ENCODE measurements at places on chromosomes 1 and 21.
A peak's percentile ranks its signal among the peaks of the same experiment; 100 is the strongest.

DNA sequence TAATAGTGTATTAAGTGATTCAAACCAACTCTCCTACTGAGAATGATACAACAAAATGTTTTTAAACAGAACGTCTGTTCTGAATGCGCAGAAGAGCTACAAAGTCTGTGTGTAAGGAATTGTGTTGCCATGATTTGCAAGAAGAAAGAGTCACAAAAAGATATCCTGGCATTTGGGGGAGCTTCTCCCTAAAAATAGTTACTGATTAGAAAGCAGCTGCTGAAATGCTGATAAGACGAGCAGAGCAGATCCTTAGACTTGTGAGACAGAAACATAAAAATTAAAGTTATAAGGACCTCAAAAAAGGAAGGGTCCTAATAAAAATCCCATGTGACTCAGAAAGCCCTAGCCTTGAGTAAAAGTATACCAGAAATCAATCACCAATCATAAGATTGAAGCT lies 54.9 kb upstream of the CRB1 start:
- no peak for DNase-seq

GRCh38 chr1:180269645-180270529 lies 39.8 kb downstream of the LHX4 start:
- DNase-seq = no peak

DNA sequence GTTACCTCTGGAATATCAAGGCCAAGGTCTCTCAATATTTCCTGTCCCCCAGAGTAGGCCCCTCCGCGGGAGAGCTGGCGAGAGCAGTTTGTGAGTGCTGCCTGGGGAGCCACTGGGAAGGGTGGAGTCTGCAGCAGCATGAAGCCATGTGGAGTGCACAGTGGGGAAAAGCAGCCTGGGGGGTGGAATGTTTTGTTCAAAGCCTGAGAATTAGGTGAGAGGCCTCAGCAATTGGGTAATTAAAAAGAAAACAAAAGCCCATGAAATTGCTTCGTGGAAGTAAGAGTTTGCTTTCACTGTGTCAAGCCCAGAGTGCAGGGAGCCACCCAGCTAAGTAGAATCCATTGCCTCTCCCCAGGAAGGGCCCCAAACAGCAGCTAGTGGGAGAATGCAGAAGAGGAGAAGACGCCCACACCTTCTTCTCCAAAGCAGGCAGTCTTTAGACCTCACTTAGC lies 30.2 kb upstream of the DISC1 start:
- no peak for DNase-seq

- DNase-seq = peak; percentile 46
Measured at GRCh38 chr21:27149034-27149433, 182.1 kb upstream of the ADAMTS5 start.

GRCh38 chr1:155320661-155321617 lies at the start of gene RUSC1:
Gene RUSC1 (plus strand): TSS chr1:155320894. CDS start chr1:155321774, 880 bp downstream.
- DNase-seq = no peak

DNA sequence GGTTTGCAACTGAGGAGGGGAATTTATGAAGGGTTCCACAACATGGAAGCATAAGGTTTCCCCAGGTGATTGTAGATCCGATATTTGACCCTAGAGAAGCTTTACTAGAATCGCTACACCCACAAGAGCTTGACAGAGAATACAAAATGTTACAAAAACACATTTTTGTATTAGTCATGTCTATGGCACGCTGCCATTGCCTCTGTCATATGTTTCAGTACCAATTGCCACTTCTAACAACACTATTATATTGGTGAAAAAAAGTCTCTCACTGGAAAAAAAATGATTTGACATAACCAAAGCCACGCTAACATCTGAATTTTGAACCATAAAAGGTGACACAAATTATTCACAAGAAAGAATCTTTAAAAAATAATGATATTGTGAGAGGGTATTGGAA lies 214.5 kb downstream of the KCNT2 start:
- no peak for DNase-seq

- no peak for DNase-seq
Measured at GRCh38 chr1:9062846-9063245, 6.6 kb downstream of the SLC2A5 start.

DNA sequence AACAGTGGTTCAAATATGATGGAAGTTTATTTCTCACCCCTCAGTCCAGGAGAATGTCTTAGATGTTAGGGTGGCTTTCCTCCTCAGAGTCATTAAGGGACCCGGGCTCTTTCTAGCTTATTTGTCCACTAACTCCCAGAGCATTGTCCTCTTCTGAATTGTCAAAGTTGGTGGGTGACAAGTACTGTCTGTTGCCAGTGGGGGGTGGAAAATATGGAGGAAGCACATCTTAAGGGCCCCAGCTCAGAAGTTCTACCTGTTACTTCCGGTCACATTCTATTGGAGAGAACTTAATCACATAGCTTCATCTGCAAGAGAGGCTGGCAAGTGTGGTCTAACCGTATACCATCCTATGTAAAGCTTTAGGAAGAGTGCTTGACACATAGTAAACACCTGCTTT lies 7.1 kb downstream of the CLIC4 start:
- DNase-seq = no peak

DNA sequence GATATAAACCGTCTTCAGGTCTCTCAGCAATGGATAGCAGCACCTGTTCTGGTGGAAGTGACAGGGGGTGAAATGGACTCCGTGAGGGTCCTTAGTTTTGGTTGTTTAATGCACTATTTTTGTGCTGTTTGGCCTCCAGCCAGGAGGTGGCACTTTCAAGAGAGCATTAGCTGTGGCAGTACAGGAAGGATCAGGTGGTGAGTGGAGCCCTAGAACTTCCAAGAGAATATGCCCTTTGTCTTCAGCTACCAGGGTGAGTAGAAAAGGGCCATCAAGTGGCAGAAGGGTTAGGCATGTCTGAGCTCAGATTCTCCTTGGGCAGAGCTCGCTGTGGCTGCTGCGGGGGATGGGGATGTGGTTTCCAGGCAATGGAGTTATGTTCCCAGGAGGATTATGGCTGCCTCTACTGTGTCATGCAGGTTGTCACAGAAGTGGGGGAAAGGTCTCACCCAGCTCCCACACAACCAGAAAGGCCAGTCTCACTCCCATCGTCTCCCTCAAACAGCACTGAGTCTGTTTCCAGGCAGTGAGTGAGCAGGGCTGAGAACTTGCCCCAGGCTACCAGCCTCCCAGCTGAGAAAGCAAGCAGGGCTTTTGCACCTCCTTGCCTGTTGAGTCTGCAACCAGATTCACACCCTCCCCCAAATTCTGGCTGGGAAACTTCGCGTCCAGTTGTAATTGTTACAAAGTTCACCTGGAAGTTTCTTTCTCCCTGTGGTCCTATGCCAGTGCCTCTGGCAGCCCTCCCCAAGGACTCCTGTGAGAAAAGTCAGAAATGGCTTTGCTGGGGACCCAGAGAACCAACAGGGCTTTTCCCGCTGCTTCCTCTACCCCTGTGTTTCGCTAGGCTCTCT lies 39.1 kb upstream of the TTLL7 start:
- no peak for DNase-seq

DNA sequence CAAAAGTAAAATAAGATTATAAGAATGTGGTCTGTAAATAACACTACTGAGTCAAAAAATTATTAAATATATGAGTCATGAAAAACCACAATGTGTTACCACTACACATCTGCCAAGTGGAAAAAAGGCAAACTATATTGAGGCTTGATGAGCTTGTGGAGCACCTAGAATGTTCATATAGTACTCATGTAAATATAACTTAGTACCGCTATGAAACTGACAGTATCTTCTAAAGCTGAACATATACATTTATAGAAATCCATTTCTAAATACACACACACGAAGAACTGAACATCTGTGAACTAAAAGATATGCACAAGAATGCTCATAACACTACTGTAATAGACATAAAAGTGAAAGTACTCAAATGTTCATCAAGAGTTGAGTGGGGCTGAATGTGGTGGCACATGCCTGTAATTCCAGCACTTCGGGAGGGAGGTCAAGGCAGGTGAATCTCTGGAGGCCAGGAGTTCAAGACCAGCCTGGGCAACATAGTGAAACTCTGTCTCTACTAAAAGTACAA lies 18.5 kb upstream of the GBP3 start:
- DNase-seq = no peak

DNA sequence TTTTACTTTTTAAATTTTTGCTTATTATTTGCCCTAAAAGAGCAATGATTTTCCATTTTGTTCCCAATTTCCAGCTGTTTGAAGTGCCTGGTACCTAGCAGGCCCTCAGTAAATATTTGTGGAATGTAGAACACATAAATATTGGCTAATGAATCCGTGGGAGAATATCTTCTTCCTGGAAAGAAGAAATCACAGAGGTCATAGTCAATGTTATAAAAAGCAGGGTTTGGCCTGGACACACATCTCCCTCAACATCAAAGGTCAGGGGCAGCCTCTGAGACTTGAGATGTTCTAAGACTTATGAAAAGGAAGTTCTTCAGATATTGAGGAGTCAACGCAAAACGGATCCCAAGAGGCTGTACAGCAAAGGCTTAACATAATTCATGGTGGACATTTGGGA lies 358.1 kb downstream of the HHAT start:
- no peak for DNase-seq

GRCh38 chr1:222099746-222100145 lies 357.9 kb upstream of the DUSP10 start:
- no peak for DNase-seq

DNA sequence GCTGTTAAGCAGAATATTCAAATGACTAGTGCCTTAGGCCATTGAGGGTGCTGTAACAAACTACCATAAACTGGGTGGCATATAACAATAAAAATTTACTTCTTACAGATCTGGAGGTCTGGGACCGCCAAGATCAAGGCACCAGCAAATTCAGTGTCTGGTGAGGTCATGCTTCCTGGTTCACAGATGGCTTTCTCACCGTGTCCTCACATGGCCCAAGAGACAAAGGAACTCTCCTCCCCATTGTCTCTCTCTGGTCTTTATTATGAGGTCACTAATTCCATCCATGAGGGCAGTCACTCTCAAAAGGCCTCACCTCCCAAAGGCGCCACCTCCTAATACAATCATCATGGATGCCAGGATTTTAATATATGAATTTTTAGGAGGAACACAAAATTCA lies 127.3 kb downstream of the GABPA start:
- no peak for DNase-seq

DNA sequence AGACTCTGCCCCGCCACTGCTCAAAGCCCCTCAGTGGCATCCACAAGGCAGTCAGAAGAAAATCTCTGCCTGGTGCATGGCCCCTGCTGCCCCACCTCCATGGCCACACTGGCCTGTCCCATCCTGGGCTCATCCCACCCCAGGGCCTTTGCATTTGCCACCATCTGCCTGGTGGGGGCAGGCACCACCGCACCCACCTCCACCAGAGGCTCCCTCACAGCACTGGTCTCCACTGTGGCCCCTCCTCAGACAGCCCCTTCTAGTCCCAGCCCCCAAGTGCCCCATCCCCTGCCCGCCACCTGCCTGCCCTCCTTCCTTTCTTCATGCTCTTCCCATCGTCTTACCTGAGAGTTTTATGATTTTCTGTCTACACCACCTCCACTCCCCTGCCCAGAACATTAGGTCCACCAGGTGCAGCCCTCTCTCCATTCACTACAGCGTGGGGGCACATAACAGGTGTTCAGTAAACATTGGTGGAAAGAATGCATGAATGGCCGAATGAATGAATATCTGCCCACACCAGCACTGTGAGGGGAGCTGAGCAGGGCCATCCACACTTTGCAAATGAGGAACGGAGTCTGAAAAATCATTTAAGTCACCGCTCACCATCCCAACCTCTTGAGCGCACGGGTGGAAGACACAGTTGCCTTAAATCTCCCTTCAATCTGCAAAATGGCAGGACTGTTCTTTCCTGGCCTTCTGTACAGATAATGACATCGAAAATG lies 2.1 kb downstream of the PRDM15 start:
- DNase-seq = no peak

DNA sequence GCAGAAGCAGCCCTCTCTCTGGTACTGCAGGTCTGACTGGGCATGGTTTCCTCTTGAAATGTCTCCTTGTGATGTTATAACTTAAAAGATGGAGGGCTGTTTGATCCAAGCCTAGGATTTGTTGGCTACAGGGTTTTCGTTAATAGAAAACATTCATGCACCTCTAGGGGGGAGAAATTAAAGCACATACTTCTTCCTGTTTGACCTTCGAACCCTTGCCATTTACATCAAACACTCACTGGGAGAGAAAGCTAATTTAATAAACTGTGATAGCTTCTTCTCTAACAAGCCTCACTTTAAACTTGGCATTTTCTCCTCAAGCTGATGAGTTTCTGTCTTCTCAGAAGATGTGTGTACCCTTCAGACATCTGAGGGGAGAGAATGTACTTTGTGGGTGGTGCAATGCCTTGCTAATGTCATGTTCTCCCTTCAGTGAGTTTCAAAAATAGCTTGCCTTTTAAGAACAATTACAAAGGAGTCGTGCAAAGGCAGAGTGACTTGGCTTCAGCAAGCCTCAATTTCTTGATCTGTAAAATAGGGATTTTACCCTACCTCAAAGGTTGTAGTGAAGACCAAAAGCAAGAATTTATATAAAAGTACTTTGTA lies 20.4 kb downstream of the CACHD1 start:
- no peak for DNase-seq

- DNase-seq = no peak
Measured at GRCh38 chr1:47188791-47189785, 748 bp downstream of the PDZK1IP1 start.
